ENCODE measurements at places on chromosomes 2 and 18. TPM values are rescaled to one million over a fixed set of nuclear protein-coding genes. Genes with fewer than 3 reads are reported as not detected.

KIF1A gene
- 0.97 TPM for total RNA-seq

GRCh38 chr2:16259010-16259409, 318.7 kb downstream of the MYCN start:
- no peak for DNase-seq

- no peak for DNase-seq
These were observed 30.7 kb downstream of the CAMKMT start for GRCh38 chr2:44392338-44392943.

- DNase-seq = peak; percentile 37
These were observed 884 bp downstream of the HES6 start for GRCh38 chr2:238238766-238239542.

- DNase-seq = no peak
These were observed 122.3 kb downstream of the MRO start for GRCh38 chr18:50697509-50697908.

C2orf80 gene
- not detected for total RNA-seq

GRCh38 chr2:57656198-57656597, 390.4 kb upstream of the VRK2 start:
- DNase-seq = no peak

GRCh38 chr18:6521803-6522418, 107.2 kb upstream of the L3MBTL4 start:
- peak; percentile 9 for DNase-seq

Data from activated T-helper 2 cell treated with anti-CD3 and anti-CD28 coated beads, Interferon-gamma antibody, Interleukin-2, Interleukin-4, amounts not matched to agents 10 μg/mL and 5 μg/mL and 100 μg/mL, durations not matched to agents 14 hours and 24 hours and 36 hours (primary cell).